NCI-H187 (cell line): ENCODE measurements at places on chromosomes 16 and 17.

- peak; percentile 22 for DNase-seq
Observed at GRCh38 chr17:74864866-74865395, 5.2 kb upstream of the GRIN2C start.

GRCh38 chr16:83433201-83433600, 374.6 kb upstream of the HSBP1 start:
- DNase-seq: no peak

- DNase-seq: no peak
Observed at GRCh38 chr17:19370493-19370960, 7.8 kb upstream of the MAPK7 start.

- DNase-seq: no peak
Observed at GRCh38 chr16:81717662-81718189, 61.4 kb upstream of the PLCG2 start.

DNA sequence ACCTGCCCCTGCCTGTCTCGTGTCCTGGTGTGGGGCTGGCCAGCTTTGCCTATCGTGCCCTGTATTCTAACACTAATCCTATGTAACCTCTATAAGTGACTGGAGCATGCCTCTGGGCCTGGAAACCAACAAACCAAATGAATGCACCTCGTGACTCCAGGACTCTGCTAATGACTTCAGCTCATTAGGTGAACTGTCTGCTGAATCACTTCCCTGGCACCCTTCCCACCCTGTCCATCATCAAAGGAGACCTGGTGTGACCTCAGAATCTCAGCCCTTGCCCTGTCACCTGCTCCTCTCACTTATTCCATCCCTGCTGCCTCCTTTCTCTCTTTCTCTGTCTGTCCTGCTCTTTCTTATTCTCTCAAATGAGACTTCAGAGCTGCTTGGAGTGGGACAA, 322.4 kb downstream of the CBLN1 start:
- no peak for DNase-seq

DNA sequence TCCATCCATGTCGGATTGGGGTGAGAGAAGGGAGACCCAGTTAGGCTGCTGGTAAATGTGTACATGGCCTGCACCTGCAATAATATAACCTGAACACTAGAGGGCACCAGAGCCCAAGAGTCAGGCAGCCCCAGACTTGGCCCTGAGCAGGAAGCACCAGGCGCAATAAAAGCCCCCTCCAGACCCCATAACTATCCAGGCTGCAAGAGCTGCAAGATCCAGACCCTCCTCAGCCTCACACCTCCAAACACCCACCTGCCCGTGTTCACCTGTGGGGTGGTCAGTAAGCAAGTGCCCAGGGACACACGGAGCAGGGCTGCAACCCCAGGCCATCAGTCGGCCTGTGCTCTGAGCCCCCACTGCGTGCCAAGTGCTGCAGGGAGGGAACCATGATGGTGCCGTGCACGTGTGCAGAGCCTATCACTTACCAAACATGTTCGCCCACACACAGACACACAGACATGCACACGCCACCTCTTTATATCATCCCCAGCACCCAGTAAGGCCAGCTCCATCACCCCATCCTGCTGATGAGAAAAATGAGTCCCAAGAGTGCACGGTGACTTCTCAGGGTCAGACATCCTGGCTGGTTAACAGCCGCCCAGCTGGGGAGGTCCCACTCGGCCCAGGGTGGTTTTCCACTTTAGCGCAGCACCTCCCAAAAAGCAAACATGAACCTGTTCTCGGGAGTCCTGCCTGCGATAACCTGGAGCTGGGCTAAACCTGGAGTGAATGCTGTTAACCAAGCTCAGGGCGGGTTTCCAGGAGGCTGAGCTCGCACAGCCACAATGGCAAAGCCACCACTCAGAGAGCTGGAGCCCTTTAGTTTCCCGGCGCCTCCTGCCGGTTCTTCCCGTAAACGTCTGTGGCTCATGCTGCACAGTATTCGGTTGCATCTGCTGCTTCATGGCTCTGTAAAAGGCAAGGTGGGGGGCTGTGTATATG, 439.8 kb downstream of the SOX9 start:
- no peak for DNase-seq

- DNase-seq: no peak
Observed at GRCh38 chr16:6857575-6857974, 475.1 kb upstream of the RBFOX1 start.

DNA sequence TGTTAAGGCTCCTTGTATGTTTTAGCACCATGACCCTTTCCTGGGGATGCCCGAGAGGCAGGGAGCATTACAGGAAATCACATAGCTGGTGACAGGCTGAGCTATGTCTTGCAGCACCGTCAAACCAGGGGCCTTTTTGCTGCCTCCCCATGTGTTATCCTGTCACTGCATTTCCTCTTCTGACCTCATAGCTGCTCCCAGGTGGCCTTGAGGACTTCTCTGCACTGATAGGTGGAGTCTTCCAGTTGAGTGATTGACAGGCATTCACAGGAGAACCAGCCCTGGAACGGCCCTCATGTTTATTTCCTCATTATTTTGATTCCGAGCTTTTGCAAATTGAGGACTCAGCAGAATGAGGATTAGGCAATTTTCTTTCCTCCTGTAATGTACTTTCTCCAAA, 349.6 kb downstream of the HAPSTR1 start:
- no peak for DNase-seq

- DNase-seq: no peak
Observed at GRCh38 chr16:49653173-49653570, 202.7 kb downstream of the ZNF423 start.

GRCh38 chr16:10581507-10581906, 1.1 kb upstream of the EMP2 start:
- DNase-seq: no peak

- DNase-seq: no peak
Observed at GRCh38 chr17:35731239-35731916, at the start of gene RASL10B. TSS of gene RASL10B (plus strand) at chr17:35731639. CDS start at chr17:35735185, 3,546 bp downstream.

- no peak for DNase-seq
Observed at GRCh38 chr17:77319211-77320043, 178.7 kb downstream of the SEC14L1 start.

- DNase-seq: no peak
Observed at GRCh38 chr17:33144837-33145236, 148.3 kb downstream of the ASIC2 start.

- peak; percentile 26 for DNase-seq
Observed at GRCh38 chr17:2982854-2983253, 80.6 kb downstream of the OR1D5 start.

GRCh38 chr16:89613231-89613953, at the start of gene DPEP1:
TSS of gene DPEP1 (plus strand) at chr16:89613642. CDS start at chr16:89630411, 16,769 bp downstream.
- DNase-seq: no peak

GRCh38 chr16:4293181-4293716, 20.4 kb upstream of the TFAP4 start:
- DNase-seq: no peak

DNA sequence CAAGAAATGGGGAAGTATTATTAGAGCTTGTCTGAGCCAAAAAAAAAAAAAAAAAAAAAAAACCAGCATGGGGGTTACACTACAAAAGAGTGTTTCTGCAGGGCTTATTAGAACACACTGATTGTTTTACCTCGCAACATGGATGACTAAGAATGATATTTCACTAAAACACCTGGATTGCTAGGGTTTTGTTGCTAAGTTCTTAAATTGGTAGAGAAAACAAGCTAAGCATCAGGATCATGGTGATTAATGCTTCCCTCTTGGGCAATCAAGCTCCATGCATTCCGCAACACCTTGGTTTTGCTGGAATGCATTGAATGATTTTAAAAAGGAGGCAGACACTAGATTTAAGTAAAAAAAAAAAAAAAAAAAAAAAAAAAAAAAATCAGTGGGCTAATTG, 931.4 kb upstream of the CDH8 start:
- no peak for DNase-seq

- DNase-seq: no peak
Observed at GRCh38 chr16:85396879-85397871, 215.9 kb upstream of the GSE1 start.
